Liver (tissue), 10 donors: ENCODE measurements at places on chromosomes 2 and 18. TPM values are rescaled to one million over a fixed set of nuclear protein-coding genes. Genes with fewer than 3 reads are reported as not detected.

GRCh38 chr2:149410701-149411484 lies 80.5 kb downstream of the LYPD6 start:
- H3K4me1 ChIP-seq: peaks cover 9% of the 10 kb centered on the region
- H3K27me3 ChIP-seq: no peaks in the 10 kb centered on the region
- no peak overlapping the region for H3K4me3 ChIP-seq
- no peaks in the 10 kb centered on the region for H3K36me3 ChIP-seq
- DNase-seq: no peak
- H3K27ac ChIP-seq: no peak overlapping the region

DNA sequence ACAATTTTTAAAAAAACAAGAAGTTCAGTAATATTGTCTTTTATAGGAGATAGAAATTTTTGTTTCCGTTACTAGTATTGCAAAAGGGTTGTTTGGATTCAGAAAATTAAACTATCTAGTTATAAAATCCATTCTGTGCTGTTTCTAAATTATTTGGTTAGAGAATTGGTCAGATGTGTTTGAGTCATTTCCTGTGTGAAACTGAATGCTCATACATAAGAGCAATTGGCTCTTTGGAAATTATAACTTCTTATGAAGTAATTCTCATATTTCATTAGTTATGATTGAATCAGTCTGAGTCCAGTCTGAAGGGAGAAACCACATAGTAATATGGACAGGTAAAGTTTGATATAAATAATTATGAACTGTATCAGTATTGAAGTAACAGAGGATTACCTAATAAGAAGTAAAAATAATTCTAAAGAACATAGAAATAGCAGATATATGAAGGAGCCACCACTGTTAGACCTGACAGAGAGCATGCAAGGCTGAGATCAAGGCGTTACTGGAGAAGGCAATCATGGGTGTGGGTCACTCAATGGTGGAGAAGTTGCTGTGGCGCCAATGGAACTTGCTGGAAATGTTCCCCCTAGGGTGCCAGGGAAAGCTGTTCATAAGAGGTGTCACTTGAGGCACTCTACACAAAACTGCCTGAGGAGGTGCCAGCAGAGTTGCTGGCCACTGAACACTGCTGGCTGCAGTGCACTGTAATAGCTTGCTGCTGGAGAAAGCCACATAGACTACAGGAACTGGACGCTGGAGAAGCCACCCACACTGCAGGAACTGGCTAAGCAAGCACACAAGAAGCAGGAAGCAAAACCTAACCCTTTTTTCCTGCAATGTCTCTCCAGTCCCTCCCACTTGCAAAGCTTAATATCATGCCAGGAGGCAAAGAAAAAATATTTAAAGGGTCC lies 18.0 kb upstream of the FAP start:
- no peak for DNase-seq
- peaks cover 3% of the 10 kb centered on the region for H3K4me1 ChIP-seq
- peaks cover 11% of the 10 kb centered on the region for H3K36me3 ChIP-seq

DNA sequence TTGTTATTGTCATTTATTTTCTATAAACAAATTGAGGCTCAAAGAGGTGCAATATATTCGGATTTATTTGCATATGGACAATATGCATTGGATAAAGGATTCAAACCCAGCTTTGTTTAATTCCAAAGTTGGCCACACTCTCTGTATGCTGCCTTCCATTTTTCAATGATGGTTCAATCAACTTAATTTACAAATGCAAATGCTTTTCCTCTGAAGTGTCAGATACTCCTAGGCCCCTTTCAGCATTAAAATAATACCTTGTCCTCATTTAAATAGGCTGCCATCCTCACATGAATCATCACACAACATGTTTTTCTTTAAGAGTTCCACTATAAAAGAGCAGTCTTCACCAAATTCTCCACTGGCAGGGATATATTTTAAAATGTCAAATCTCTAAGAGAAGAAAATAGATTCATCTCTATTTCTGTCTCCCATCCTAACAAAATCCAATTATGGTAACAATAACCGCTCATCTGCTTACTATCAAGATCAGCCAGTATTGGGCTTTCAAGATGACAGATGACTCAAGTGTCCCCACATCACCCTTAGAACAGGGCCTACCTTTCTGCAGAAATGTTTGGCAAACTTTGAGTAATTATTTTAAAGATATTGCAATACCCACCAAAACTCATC lies 114.8 kb downstream of the SCG2 start:
- no peak overlapping the region for H3K27ac ChIP-seq
- no peaks in the 10 kb centered on the region for H3K27me3 ChIP-seq
- H3K4me3 ChIP-seq: no peak overlapping the region
- no peaks in the 10 kb centered on the region for H3K36me3 ChIP-seq

GRCh38 chr2:195318440-195319111 lies 338.4 kb upstream of the SLC39A10 start:
- no peak overlapping the region for H3K27ac ChIP-seq
- DNase-seq: no peak
- H3K36me3 ChIP-seq: no peaks in the 10 kb centered on the region
- no peaks in the 10 kb centered on the region for H3K4me1 ChIP-seq
- peaks cover 2% of the 10 kb centered on the region for H3K27me3 ChIP-seq

GRCh38 chr2:162258169-162258568 lies 14.9 kb upstream of the FAP start:
- no peak for DNase-seq
- H3K4me3 ChIP-seq: no peak overlapping the region
- H3K27ac ChIP-seq: no peak overlapping the region
- H3K4me1 ChIP-seq: no peaks in the 10 kb centered on the region
- H3K27me3 ChIP-seq: no peaks in the 10 kb centered on the region
- H3K36me3 ChIP-seq: no peaks in the 10 kb centered on the region

GRCh38 chr2:69397234-69397633 lies 10.2 kb upstream of the GFPT1 start:
- no peak for DNase-seq
- no peaks in the 10 kb centered on the region for H3K27me3 ChIP-seq
- no peak overlapping the region for H3K27ac ChIP-seq
- no peak overlapping the region for H3K4me3 ChIP-seq
- peaks cover 9% of the 10 kb centered on the region for H3K36me3 ChIP-seq

DNA sequence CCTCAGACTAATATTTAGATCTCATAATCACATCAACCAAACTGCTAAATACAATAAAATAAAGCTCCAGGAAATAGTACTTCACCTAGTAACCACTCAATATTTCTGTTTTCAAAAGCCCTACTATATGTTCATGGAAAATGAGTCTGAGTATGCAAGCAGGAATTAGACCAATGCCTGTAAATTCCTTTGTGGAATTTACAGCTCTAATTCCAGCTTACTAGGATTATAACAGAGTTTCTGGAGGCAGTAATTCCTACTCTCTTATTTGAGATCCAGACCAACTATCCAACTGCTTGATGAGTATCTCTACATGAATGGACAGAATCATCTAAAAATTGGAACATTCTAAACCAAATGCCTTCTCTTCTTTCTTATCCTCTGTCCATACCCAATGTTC lies 11.6 kb downstream of the CDKL4 start:
- no peaks in the 10 kb centered on the region for H3K27me3 ChIP-seq
- H3K4me1 ChIP-seq: no peaks in the 10 kb centered on the region
- no peak overlapping the region for H3K4me3 ChIP-seq
- DNase-seq: no peak
- no peaks in the 10 kb centered on the region for H3K36me3 ChIP-seq

GRCh38 chr18:55351980-55352714 lies 235.8 kb downstream of the TCF4 start:
- H3K27ac ChIP-seq: no peak overlapping the region
- no peaks in the 10 kb centered on the region for H3K4me1 ChIP-seq

GRCh38 chr2:28674062-28674712 lies 77.4 kb upstream of the PPP1CB start:
- H3K27me3 ChIP-seq: no peaks in the 10 kb centered on the region
- H3K4me1 ChIP-seq: no peaks in the 10 kb centered on the region
- no peaks in the 10 kb centered on the region for H3K36me3 ChIP-seq
- H3K27ac ChIP-seq: no peak overlapping the region
- no peak overlapping the region for H3K4me3 ChIP-seq
- no peak for DNase-seq

- no peaks in the 10 kb centered on the region for H3K27me3 ChIP-seq
- H3K27ac ChIP-seq: no peak overlapping the region
- H3K36me3 ChIP-seq: no peaks in the 10 kb centered on the region
- H3K4me1 ChIP-seq: no peaks in the 10 kb centered on the region
Measured at GRCh38 chr2:217419055-217419671, 559.3 kb upstream of the TNP1 start.

DNA sequence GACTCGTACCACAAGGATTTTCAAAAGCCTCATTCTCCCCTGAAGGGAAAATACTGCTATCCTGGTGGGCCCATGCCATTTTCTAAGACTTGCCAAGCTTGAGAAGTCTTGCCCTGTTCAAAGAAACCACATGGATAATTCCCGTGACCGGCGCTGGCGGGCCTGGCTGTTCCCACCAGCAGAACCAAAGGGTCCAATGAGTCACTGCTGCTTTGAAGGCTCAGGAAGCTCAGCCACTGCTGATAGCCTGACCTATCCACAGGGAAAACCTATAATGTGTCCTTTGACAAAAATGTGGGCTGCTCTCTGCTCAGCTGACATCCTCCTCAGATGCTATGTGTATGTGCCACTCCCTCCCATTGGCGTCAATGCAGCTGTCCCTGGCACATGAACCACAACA lies 137.9 kb upstream of the RAB12 start:
- no peaks in the 10 kb centered on the region for H3K4me1 ChIP-seq
- no peak for DNase-seq
- no peak overlapping the region for H3K4me3 ChIP-seq
- no peaks in the 10 kb centered on the region for H3K36me3 ChIP-seq
- no peak overlapping the region for H3K27ac ChIP-seq

DNA sequence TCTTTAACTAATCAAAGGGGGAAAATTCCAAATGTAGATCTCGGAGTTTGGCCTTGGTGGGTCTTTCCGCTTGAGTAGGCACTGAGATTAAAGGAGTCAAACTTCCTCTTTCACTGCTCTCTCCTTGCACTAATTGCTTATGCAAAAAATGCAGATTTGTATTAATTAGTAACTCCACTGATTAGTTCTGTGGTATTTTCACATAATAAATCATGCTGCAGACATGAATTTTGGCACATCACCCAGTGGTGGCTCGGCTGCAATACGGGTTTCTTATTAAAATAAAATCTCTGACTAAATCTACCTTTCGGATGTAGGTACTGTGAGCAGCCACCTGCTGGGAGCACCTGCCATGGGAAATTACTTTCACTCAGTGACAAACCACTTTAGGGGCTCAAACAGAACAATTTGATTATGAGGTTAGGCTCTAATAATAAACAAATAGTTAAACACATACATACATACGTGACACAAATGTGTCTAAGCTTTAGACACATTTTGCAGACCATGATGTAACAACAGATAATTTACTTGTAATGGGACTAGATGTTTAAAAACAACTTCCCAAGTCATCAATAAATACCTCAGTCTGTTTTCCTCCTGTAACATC lies 6.4 kb upstream of the NEUROD1 start:
- DNase-seq: no peak
- H3K27ac ChIP-seq: no peak overlapping the region
- peaks cover 3% of the 10 kb centered on the region for H3K4me1 ChIP-seq
- no peaks in the 10 kb centered on the region for H3K27me3 ChIP-seq

GRCh38 chr2:49772299-49772970 lies 618.1 kb upstream of the FSHR start:
- H3K4me1 ChIP-seq: no peaks in the 10 kb centered on the region
- no peaks in the 10 kb centered on the region for H3K36me3 ChIP-seq
- no peaks in the 10 kb centered on the region for H3K27me3 ChIP-seq
- no peak overlapping the region for H3K27ac ChIP-seq

GRCh38 chr2:128292599-128293425 lies 25.9 kb downstream of the HS6ST1 start:
- H3K4me1 ChIP-seq: peaks cover 20% of the 10 kb centered on the region
- H3K27me3 ChIP-seq: no peaks in the 10 kb centered on the region
- H3K27ac ChIP-seq: peak overlapping the region; percentile 1
- no peaks in the 10 kb centered on the region for H3K36me3 ChIP-seq
- no peak for DNase-seq
- H3K4me3 ChIP-seq: no peak overlapping the region

GRCh38 chr18:23864624-23865023 lies 149.9 kb upstream of the TTC39C start:
- DNase-seq: no peak
- H3K36me3 ChIP-seq: no peaks in the 10 kb centered on the region
- H3K4me1 ChIP-seq: peaks cover 11% of the 10 kb centered on the region
- no peak overlapping the region for H3K4me3 ChIP-seq

DNA sequence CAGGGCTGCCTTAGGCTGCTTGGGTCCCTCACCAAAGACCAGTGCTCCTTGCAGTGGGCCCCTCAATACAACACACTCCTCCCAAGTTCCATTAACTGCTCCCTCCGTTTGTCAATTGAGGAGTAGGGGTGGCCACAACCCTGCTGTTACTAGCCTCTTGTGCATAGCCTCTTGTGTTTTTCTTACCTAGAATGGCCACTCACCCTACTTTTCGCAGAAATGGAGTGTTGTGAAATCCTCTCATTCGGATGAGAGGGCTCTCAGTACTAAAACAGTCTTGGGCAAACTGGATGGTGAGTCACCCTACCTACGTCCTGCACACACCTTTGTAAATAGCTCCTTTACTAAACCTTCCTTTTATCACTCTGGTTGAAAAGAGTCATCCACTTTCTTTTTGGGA lies 253.9 kb downstream of the OSR1 start:
- H3K27me3 ChIP-seq: no peaks in the 10 kb centered on the region
- H3K4me1 ChIP-seq: no peaks in the 10 kb centered on the region
- no peak overlapping the region for H3K4me3 ChIP-seq
- H3K27ac ChIP-seq: no peak overlapping the region

DNA sequence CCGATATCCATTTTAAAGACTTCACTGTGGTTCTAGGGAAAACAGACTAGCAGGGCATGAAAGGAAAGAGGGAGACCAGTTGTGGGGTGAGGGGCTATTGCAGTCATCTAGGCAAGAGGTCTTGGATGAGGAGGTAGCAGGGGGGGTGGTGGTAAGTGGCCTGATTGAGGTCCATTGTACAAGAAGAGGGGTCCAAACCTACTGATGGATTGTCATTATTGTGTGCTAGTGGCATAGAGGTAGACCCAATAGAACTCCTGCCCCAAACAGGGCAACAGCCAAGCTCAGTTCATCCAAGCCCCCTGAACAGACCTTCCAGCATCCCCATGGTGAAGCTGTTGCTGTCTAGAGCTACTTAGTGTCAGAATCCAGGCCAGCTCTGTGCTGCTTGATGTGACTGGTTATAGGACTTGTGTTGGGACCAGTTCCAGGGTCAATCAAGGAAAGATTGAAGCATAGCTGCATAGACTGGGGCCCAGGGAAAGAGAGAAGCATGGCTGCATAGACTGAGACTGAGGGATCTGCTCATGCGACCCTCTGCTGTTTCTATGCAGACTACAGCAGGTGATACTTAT lies 7.0 kb downstream of the ASAP2 start:
- peaks cover 8% of the 10 kb centered on the region for H3K4me1 ChIP-seq
- DNase-seq: no peak
- no peaks in the 10 kb centered on the region for H3K36me3 ChIP-seq

The CFAP65 gene
- total RNA-seq: not detected

The CERKL gene
- total RNA-seq: not detected

The NT5C1B gene
- not detected for total RNA-seq

The SFTPB gene
- not detected for total RNA-seq

The NDC80 gene
- total RNA-seq: 33.8 TPM

The VWC2L gene
- not detected for total RNA-seq

The ANKRD30BL gene
- 0.08 TPM for total RNA-seq
